ENCODE measurements at places on chromosomes 6 and 20. TPM values are rescaled to one million over a fixed set of nuclear protein-coding genes. Genes with fewer than 3 reads are reported as not detected.
A peak's percentile ranks its signal among the peaks of the same experiment; 100 is the strongest.

The MAP1LC3A gene
- 11.7 TPM for total RNA-seq

GRCh38 chr6:32982084-32982701 lies 13.8 kb downstream of the BRD2 start:
- peak overlapping the region; percentile 89 for H3K27ac ChIP-seq
- peaks cover 39% of the 10 kb centered on the region for H3K4me1 ChIP-seq
- DNase-seq: no peak

The PLEKHG1 gene
- total RNA-seq: 12.9 TPM

The ABT1 gene
- total RNA-seq: 28.4 TPM

The LY6G5C gene
- total RNA-seq: 4.6 TPM

- H3K4me3 ChIP-seq: no peak overlapping the region
- no peak overlapping the region for H3K27ac ChIP-seq
- peaks cover 7% of the 10 kb centered on the region for H3K4me1 ChIP-seq
- no peak for DNase-seq
These were observed 12.0 kb upstream of the TFAP2A start for GRCh38 chr6:10426781-10427279.

GRCh38 chr20:51137461-51137860 lies 114.6 kb upstream of the KCNG1 start:
- no peak for DNase-seq
- no peak overlapping the region for H3K4me3 ChIP-seq
- H3K36me3 ChIP-seq: peaks cover 4% of the 10 kb centered on the region
- peaks cover 44% of the 10 kb centered on the region for H3K27me3 ChIP-seq

The OTOR gene
- total RNA-seq: not detected

DNA sequence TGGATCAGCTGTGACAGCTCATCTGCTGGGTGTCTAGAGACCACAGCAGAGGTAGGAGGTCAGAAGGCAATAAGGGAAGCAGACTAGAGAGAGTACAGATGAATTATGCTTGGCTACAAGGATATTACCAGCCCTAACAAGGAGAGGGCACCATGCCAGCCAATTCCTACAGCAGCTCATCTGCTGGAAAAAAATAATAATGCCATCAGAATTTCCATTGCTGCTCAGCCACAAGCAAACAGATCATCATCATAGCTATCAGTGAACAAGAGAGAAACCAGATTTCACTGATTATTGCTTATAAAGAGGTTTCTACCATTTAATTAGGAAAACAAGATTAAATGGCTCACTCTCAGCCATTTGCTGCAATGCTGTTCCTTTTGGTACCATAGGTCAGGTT lies 66.5 kb downstream of the PSMG4 start:
- no peak overlapping the region for H3K4me3 ChIP-seq
- no peaks in the 10 kb centered on the region for H3K27me3 ChIP-seq
- no peaks in the 10 kb centered on the region for H3K36me3 ChIP-seq

- no peak for DNase-seq
- H3K27ac ChIP-seq: no peak overlapping the region
- peaks cover 15% of the 10 kb centered on the region for H3K4me1 ChIP-seq
These were observed 1.4 kb upstream of the MANBAL start for GRCh38 chr20:37288091-37288490.

- no peak for DNase-seq
- H3K36me3 ChIP-seq: peaks cover 2% of the 10 kb centered on the region
- no peak overlapping the region for H3K4me3 ChIP-seq
- no peak overlapping the region for H3K27ac ChIP-seq
These were observed 1.5 kb upstream of the SNRNP48 start for GRCh38 chr6:7588506-7588905.

DNA sequence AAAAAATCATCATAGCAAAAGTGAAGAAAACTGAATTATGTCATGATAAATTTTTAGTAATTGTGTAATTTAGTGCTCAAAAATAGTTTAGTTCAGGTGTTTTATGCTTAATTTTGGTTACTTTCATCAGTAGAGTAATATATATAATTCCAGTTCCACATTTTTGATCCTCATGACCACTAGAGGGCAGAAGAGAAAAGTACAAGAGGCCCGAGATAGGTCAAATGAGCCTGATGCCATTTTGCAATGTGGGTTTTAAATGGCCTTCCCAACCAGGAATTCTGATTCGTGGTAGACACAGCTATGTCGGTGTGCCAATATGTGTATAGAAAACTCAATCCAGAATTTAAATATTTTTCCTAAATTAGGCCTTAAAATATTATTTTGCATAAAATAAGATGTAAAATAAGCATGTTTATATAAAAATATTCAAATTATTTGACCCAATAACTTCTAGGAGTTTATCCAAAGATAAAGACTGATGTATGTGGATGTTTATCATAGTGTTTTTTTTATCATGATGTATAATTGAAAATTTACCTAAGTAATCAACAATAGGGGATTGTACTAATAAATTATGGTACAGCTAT lies 159.7 kb upstream of the RPS6KA2 start:
- H3K4me3 ChIP-seq: no peak overlapping the region
- peaks cover 4% of the 10 kb centered on the region for H3K4me1 ChIP-seq
- no peaks in the 10 kb centered on the region for H3K27me3 ChIP-seq
- no peak for DNase-seq
- H3K36me3 ChIP-seq: no peaks in the 10 kb centered on the region
- H3K27ac ChIP-seq: no peak overlapping the region

The SLC24A3 gene
- total RNA-seq: 6.1 TPM

The DNMT3B gene
- 0.30 TPM for total RNA-seq

- peaks cover 8% of the 10 kb centered on the region for H3K36me3 ChIP-seq
- DNase-seq: no peak
- peaks cover 57% of the 10 kb centered on the region for H3K27me3 ChIP-seq
- H3K4me3 ChIP-seq: peak overlapping the region; percentile 50
- H3K4me1 ChIP-seq: peaks cover 3% of the 10 kb centered on the region
- no peak overlapping the region for H3K27ac ChIP-seq
These were observed 13.6 kb downstream of the TNXB start for GRCh38 chr6:32095338-32096086.

GRCh38 chr20:8913456-8913855 lies 155.4 kb upstream of the PLCB4 start:
- no peak overlapping the region for H3K27ac ChIP-seq
- DNase-seq: no peak
- no peaks in the 10 kb centered on the region for H3K27me3 ChIP-seq
- no peak overlapping the region for H3K4me3 ChIP-seq
- no peaks in the 10 kb centered on the region for H3K36me3 ChIP-seq

- H3K4me3 ChIP-seq: no peak overlapping the region
- H3K4me1 ChIP-seq: no peaks in the 10 kb centered on the region
- DNase-seq: no peak
- H3K36me3 ChIP-seq: peaks cover 14% of the 10 kb centered on the region
- H3K27ac ChIP-seq: no peak overlapping the region
These were observed 14.3 kb upstream of the SGK2 start for GRCh38 chr20:43544501-43544900.

GRCh38 chr6:36686668-36687513 lies 8.4 kb downstream of the CDKN1A start:
- H3K27ac ChIP-seq: peak overlapping the region; percentile 98
- no peak for DNase-seq
- peaks cover 20% of the 10 kb centered on the region for H3K4me1 ChIP-seq
- H3K27me3 ChIP-seq: no peaks in the 10 kb centered on the region
- no peaks in the 10 kb centered on the region for H3K36me3 ChIP-seq

The LBP gene
- total RNA-seq: not detected

DNA sequence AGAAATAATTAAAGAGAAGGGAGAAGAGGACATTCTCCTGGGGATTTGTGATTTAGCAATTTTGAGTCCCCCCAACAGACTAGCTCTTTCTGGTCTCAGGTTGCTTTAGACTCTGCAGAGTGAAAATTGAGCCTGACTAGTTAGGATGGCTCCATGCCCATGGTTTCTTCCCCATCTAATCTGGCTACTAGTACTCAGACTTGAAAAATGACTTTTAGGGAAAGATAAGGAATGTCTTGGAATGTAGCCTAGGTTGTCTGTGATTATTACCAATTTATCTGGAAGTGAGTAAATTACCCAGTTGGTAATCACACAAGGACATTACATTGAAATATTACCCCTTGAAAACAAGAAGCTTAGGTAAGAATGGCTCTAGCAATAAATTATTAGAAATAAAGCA lies 4.2 kb downstream of the BEND6 start:
- no peak overlapping the region for H3K27ac ChIP-seq
- no peak for DNase-seq
- H3K27me3 ChIP-seq: peaks cover 47% of the 10 kb centered on the region
- H3K36me3 ChIP-seq: peaks cover 2% of the 10 kb centered on the region

The MUC22 gene
- not detected for total RNA-seq

- DNase-seq: no peak
- no peak overlapping the region for H3K27ac ChIP-seq
- H3K4me1 ChIP-seq: peaks cover 11% of the 10 kb centered on the region
- H3K4me3 ChIP-seq: no peak overlapping the region
- H3K27me3 ChIP-seq: no peaks in the 10 kb centered on the region
These were observed 16.7 kb upstream of the MAPRE1 start for GRCh38 chr20:32803092-32803491.

DNA sequence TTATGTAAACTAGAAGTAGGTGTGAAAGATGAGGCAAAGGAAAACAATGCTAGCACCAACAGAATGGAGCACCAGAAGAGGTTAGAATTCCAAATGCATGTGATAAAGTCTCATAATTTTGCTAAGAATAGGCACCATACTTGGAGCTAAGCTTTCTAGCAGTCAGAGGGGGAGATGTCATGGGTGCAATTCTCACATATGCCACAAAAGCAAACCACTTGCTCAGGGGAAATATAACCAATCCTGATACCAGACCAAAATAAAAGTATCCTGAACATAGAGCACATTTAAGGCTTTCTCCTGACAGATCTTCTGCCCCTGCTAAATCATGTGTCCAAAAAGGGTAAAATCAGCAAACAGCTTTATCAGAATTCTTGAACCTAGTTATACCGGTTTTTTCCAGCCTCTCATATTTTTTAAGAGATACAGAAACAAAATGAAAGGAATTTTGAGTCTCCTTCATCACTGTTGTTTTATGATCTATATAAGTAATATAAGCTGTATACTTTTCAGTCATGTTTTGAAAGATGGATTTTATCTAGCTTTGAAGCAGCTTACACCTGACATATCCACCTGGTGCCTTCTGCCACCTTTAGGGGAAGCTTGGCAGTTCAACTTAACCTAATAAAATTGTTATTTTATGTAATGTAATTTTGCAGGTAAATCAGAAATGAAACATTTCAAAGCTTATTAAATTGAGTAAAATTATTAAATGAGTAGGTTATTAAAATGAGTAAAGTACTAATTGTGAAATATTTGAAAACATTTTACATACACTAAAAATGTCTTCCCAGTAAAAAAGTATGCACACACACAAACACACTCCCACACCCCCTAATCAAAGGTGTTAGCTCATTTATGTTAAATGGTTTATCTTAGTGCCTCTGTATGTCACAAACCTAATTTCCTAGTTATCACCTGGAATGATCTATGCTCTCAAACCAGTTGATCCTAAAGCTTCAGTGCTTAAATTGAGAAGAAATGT lies 2.8 kb downstream of the SPO11 start:
- H3K27ac ChIP-seq: no peak overlapping the region
- H3K27me3 ChIP-seq: peaks cover 52% of the 10 kb centered on the region
- no peak for DNase-seq
- H3K36me3 ChIP-seq: peaks cover 5% of the 10 kb centered on the region

GRCh38 chr6:98871057-98871456 lies 36.7 kb downstream of the POU3F2 start:
- H3K4me1 ChIP-seq: no peaks in the 10 kb centered on the region
- peaks cover 2% of the 10 kb centered on the region for H3K36me3 ChIP-seq
- no peak for DNase-seq
- no peak overlapping the region for H3K27ac ChIP-seq

The DTD1 gene
- 20.5 TPM for total RNA-seq

DNA sequence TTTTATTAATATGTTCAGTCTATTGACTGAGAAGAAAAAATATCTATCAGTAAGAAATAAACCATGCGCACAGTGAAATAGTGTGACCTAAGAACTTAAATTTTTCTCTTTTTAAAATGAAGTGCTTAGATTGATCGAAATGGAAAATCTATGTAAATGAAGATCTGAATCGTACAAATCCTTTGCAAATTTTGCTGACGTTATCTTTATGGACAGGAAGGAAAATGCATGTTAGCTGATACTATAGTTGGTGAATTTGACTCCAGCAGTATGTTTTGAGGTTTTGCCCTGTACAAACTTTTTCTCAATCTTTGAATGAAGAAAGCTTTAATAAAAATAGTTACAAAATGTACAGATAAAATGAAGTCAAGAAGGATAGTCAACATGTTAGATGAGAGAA lies 82.9 kb downstream of the NRN1 start:
- H3K4me3 ChIP-seq: no peak overlapping the region
- DNase-seq: no peak
- H3K4me1 ChIP-seq: no peaks in the 10 kb centered on the region
- no peaks in the 10 kb centered on the region for H3K27me3 ChIP-seq
- H3K36me3 ChIP-seq: peaks cover 2% of the 10 kb centered on the region

DNA sequence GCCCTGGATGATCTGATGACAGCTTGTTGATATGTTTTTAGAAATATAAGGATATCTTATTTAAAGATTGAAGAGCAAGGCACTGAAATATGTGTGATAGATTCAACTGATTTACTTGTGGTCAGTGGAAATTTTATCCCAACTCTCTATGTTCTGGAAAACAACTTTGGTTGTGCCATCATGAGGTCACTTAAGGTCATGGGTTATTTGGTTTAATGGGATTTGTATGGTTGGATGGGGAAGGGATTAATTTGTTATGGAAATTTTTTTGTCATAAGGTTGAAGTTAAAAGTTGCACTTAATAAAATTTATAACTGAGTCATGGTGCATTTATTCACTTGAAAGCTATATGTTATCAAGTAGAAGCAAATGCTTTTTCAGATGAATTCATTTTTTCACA lies 214.3 kb upstream of the LAMP5 start:
- H3K27ac ChIP-seq: no peak overlapping the region
- no peaks in the 10 kb centered on the region for H3K36me3 ChIP-seq
- H3K4me1 ChIP-seq: no peaks in the 10 kb centered on the region
- H3K4me3 ChIP-seq: no peak overlapping the region
- H3K27me3 ChIP-seq: no peaks in the 10 kb centered on the region

- DNase-seq: no peak
- no peak overlapping the region for H3K27ac ChIP-seq
- no peaks in the 10 kb centered on the region for H3K4me1 ChIP-seq
- H3K4me3 ChIP-seq: no peak overlapping the region
- H3K27me3 ChIP-seq: no peaks in the 10 kb centered on the region
These were observed 289.3 kb downstream of the KIF16B start for GRCh38 chr20:16283978-16284377.

The SLC4A11 gene
- total RNA-seq: 0.37 TPM

The VGLL2 gene
- not detected for total RNA-seq

All from T-helper 17 cell (primary cell).